A172 (cell line): ENCODE measurements at places on chromosomes 3 and 15.

DNA sequence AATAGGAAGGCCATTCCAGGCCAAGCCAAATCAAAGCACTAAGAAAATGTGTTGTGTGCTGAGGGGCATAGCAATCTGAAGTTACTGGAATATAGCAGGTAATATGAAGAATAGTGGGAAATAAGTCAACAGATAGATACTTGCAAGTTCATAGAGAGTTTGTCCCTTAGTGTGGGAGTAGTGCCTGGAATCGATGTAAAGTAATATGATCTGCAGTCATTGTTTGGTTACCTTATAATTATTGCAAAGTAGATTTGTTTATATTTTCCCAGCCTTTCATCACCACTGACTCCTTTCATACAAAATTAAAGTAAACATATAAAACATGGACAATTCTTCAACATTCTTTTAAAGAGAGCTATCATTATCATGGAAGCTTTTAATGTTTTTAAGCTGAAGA is 420.9 kb upstream of the NECTIN3 start:
- no peak for DNase-seq

- no peak for DNase-seq
Measured at GRCh38 chr3:13264468-13264795, 155.7 kb downstream of the NUP210 start.

DNA sequence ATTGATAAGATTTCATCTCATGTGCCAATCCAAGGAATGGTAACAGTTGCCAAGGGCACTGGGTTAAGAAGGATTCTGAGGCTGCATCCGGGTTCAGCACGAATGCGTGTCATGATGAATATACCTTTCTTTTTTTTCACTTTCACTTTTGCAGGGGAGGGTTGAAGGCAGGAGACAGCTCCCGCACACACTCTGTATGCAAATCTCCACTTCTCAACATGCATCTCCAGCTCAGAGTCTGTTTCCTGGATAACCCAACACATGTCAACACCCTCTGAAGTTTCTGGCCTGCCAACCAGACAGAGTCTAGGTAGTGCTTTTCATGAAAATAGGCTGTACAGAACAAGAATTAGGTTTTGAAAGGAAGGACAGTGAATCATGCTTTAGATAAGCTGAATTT is 21.6 kb downstream of the B4GALT4 start:
- no peak for DNase-seq

DNA sequence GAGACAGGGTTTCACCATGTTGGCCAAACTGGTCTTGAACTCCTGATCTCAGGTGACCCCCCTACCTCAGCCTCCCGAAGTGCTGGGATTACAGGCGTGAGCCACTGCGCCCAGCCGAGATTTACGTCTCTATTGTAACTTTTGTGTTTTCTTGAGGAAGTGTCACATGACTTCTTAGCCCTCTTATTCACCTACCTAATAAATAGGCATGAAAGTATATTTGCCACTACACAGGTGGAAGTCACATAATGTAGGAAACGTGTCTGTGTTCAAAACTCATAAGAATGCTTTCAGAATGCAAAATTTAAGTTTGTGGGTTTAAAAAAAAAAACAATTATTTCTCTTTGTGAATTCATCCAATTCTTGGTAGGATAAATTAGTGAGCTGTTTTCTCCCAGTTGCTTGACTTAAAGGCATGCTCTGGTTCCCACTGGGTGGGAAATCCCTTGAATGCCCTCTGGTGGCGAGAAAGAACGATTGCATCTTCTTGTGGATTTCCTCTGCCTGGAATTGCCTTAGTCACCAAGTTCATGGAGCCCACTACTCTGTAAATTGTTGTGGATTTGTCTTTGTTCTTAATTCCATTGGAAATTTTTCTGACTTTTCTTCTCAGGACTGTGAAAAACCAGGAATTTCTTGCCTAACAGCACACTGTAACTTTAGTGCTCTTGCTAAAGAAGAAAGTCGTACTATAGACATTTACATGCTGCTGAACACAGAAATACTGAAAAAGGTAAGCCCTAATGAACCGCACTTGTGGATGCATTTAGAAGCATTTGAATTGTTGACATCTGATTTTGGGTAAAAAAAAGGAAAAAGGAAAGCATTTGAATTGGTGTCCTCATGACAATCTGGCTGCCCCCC is 82.2 kb upstream of the CTDSPL start:
- peak; percentile 71 for DNase-seq

- no peak for DNase-seq
Measured at GRCh38 chr3:15511156-15511555, 10.3 kb downstream of the COLQ start.

- DNase-seq = no peak
Measured at GRCh38 chr15:39593071-39593655, 12.3 kb downstream of the THBS1 start.

DNA sequence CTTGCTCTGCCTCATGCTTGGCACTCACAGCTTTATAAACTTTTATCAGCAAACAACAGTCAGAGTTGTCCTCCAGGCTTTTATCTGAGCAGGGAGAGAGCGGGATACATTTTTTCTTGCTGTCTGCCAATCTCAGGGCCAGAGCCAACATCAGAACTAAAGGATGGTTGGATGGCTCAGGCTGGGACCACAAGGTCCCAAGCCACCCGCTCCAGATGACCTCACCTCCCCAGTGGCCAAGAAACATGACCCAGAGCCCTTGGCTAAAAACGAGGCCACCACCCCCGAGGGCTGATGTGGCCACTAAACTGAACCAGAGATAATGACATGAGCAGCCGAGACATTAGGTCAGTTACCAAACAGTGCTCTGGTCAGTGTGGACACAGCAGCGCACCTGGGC is 18.8 kb upstream of the SPATA12 start:
- no peak for DNase-seq

DNA sequence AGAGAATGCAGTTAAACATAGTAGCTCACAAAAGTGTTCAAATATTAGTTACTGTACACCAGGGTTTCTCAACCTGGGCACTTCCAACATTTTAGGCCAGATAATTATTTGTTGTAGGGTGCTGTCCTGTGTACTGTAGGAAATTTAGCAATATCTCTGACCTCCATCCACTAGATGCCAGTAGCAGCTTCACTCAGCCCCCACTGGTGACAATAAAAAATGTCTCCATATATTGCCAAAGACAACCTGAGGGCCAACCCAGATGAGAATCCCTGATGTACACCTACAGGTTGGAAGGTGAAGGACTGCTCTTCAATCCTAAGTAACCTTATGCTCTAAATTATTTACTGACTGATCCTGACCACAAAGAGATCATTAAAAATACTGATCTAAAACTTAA is 32.5 kb downstream of the DCUN1D1 start:
- DNase-seq = peak; percentile 16

DNA sequence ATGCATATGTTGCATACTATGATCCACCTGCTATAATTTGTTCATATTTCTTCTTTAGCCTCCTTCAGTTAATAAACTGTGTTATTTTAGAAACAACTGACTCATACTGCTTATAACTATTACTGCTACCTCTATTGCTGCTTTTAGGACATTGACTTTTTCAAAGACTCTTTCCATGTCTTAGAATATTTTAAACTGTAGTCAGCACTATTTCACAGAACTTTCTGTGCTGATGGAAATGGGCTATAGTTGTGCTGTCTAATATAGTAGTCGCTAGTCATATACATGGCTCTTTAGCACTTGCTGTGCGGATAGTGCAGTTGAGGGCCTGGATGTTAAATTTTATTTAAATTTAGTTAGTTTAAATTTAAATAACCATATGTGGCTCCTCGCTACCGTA is 55.6 kb downstream of the NEK11 start:
- DNase-seq = no peak

DNA sequence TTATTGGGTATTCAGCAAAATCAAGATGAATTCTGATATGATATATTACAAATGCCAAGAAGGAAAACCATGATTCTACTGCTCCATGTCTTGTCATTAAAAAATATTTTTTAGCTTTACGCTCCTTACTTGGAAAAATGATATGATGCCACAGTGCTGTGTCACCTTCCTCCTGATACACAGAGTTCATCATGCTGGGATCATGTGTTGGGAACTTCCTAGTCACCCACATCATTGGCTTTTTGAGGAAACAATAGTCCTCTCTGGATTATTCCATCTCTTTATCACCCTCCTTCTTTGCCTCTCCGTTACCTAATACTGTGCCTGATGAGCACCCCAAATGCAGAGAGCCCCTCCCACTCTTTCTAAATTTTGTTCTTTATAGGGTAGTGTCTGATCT is 94.3 kb upstream of the PFN2 start:
- no peak for DNase-seq

DNA sequence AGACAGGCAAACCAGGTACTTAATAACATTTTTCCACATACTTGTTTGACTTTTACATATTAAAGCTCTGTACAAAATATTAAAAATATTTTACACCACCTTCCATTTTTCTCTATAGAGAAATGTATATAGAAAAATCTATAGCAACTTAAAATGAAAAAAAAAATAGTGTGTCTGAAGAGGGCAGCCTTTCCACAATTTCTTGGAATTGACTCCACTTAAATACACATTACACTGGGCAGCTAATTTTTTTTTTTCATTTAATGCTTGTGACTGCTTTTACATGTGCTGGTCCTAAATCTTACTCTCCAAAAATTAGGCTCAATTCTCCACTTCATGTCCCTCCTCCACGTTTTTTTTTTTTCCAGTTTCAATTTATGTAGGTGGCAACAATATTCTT is 427.0 kb upstream of the RBMS3 start:
- DNase-seq = peak; percentile 13

DNA sequence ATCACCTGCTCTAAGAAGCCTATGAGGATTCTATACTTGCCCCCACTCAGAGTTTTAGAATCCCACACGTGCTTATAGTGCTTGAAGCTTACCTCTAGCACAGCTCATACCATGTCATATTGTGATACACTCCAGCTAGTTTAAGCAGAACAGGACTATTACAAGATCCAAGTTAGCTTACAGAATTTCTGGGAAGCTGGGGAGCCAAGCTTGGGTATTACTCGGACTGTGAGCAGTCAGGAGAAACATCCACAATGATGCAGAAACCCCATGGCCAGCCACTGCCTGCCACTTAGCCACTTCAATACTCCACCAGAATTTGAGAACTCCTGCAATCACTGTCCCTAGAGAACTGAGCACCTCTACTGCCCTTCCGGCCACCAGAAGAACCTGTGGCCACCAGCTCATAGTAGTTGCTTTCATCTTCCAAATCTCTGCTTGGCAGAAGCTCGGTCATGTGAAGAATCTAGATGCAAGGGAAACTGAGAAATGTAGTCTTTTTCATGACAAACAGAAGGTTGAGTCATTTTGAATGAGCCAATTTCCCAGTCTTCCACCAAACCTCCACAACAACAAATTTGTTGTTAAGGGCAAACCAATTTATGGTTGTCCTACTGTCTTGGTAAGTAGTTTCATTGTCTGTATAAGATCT is 27.7 kb upstream of the SSR3 start:
- DNase-seq = no peak

DNA sequence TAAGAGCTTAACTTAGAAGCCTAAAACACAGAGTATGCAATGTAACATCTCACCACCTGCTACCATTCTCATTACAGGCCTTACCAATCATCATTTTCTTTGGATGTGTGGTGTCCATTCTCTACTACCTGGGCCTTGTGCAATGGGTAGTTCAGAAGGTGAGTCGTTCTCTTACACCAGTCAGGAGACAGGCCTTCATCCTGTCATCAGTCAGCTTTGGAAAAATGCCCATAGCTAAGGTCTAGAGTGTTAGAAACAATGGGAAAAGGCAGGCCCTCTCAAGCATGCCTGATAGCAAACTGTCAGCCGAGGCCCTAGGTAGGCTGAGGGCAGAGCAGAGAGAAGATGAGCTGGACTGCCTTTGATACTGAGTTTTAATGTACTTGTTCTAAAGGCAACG is 13.5 kb downstream of the SLC28A2 start:
- DNase-seq = no peak

GRCh38 chr15:78103406-78104118 is 11.2 kb downstream of the SH2D7 start:
- DNase-seq = no peak

DNA sequence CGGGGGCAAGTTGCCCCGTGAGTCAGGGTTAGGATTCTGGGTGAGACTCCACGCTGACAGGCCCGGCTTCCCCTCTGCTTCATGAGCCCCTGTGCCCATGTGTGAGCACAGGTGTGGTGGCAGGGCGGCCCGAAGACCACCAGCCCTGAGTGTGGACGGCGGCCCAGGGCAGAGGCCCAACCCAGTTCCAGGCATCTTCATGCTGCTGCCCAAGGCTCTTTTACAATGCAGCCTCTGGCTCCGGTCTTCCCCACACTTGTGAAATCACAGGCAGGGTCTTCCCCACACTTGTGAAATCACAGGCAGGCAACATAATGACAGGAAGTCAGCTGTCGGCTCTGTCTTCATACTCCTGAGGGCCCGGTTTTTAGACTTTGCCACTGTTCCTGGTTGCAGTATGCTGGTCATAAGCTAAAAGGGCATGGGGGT is 78.8 kb downstream of the AAGAB start:
- peak; percentile 32 for DNase-seq

DNA sequence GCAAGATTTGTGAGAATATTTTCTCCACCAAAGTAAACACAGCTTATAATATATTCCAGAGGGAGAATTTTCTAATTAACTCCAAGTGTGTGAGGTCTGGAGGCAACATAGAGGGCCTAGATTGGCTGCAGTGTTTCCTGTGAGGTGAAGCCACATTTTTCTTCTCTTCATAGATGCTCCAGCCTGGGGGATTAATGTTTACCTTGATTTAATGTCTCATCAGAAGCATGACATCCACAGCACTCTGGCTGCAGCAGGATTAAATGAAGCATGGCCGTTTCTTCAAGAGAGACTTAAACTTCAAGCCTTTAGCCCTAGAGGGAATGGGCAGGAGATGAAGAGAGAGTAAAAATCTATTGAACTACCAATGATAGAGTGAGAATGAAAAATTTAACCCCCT is 137.9 kb upstream of the ZBTB20 start:
- no peak for DNase-seq

DNA sequence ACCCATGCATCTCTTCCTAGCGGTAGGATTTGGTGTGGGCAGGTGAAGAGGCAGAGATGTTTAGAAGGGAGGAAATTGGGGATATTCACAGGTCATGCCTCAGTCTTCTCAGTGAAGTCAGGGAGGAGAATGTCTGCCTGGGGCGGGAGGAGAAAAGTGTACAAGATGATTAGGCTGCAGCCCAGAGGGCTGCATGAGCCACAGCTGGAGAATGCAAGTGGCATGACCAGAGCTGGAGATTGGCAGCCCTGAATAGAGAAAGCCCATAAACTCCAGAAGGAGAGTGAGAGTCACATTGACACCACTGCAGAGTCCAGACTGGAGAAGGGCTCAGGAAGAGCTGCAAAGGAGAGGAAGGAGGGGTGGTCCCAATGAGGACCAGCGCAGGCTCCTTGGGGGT is 22.6 kb downstream of the PDHB start:
- DNase-seq = no peak
